ENCODE measurements at places on chromosomes 1 and 21.

DNA sequence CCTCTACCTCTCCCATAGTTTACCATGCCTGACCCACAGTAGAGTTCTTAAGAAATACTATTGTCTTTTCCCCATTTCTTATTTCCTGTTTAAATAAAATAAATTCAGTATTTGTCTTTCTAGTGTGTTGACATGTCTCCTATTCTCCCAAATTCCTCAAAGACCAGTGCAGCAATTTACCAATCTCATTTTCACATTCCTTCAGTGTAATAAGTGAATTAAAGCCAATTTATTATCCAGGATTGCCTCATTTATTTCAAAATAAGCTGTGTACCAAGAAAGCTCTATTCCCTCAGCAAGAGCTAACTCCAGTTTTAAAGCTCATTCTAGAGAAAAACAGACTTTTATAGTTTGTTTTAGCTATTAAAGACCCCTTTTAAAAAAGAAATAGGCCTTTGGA lies 49.9 kb downstream of the DISC1 start:
- no peak for DNase-seq

DNA sequence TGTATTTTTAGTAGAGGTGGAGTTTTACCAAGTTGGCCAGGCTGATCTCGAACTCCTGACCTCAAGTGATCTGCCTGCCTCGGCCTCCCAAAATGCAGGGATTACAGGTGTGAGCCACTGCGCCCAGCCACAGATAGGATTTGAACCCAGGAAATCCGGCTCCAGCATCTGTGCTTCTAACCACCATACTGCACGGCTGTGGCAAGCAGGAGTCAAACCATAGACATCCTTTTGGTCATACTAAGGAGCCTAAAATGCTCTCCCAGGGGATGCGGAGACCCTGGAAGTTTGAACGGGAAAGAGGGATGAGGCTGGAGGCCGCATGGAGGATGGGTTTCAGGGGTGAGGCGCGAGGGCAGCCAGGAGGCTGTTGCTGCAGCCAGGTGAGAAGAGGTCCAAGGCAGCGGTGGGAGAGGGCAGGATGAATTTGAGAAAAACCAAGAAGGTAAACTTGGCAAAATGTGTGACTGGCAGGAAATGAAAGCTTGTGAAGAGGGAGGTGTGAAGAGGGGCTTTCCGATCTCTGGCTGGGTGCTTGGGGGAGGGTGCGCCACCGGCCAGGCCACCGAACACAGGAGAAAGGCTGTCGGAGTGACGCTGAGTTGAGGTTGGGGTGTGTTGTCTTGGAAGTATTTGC lies 24.0 kb upstream of the CDK18 start:
- DNase-seq = no peak

GRCh38 chr1:90607736-90608135 lies 109.4 kb downstream of the BARHL2 start:
- no peak for DNase-seq

DNA sequence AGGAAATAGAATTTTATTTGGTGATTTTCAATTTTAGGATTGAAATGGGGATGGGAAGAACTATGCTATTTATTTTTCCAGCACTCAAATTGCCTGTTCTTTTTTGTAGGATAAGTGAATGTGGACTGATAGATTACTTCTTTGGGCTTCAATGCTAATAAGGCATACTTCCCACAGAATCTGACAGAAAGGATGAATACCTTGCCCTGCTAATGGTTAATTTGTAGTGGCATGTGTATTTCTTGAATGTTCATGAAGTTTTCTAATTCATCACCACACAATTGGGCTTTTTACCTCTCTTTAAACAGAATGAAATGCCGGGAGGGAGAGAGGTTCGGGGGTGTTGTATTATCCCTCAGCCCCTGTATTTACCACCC lies 369.1 kb upstream of the ADGRL2 start:
- no peak for DNase-seq

- no peak for DNase-seq
Observed at GRCh38 chr1:160423966-160424365, 23.6 kb downstream of the VANGL2 start.

- DNase-seq = no peak
Observed at GRCh38 chr1:95069710-95070093, 3.0 kb downstream of the ALG14 start.

DNA sequence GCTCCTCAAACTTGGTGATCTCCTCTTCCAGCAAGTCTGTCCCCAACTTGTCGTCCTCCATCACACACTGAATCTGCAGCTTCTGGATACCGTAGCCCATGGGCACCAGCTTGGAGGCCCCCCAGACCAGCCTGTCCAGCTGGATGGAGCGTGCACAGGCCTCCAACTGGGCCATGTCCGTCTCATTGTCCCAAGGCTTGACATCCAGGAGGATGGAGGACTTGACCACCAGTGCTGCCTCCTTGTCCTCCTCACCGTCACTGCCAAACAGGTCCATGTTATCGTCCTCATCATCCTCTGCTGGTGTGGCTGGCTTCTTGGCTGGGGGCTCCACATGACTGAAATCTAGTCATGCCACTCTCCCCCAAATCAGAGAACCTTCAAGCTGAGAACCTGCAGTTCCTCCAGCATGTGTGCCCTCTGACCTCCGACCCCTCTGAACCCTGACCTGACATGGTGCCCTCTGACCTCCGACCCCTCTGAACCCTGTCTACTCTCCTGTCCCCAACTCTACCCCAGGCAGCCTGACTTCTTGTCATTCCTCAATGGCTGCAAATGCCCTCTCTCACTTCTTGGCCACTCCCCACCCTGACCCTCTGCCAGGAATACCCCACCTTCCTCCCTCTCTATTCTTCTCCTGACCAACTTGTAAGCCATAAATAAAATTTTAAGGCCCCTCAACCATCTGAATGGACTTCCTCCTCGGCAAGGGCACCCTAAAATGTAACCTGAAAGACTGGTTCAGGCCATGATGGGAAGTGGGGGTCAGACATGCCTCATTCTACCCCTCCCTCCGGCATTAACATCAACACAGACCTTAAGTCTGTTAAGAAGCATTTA lies 275.7 kb upstream of the C1orf174 start:
- no peak for DNase-seq

GRCh38 chr1:75791022-75791421 lies 5.0 kb downstream of the RABGGTB start:
- DNase-seq = no peak

GRCh38 chr1:31444725-31445448 lies 31.9 kb downstream of the SERINC2 start:
- no peak for DNase-seq

GRCh38 chr1:16375521-16376340 lies 8.7 kb downstream of the SZRD1 start:
- DNase-seq = peak; percentile 18

- DNase-seq = peak; percentile 59
Observed at GRCh38 chr1:15283526-15283925, 36.5 kb downstream of the FHAD1 start.

DNA sequence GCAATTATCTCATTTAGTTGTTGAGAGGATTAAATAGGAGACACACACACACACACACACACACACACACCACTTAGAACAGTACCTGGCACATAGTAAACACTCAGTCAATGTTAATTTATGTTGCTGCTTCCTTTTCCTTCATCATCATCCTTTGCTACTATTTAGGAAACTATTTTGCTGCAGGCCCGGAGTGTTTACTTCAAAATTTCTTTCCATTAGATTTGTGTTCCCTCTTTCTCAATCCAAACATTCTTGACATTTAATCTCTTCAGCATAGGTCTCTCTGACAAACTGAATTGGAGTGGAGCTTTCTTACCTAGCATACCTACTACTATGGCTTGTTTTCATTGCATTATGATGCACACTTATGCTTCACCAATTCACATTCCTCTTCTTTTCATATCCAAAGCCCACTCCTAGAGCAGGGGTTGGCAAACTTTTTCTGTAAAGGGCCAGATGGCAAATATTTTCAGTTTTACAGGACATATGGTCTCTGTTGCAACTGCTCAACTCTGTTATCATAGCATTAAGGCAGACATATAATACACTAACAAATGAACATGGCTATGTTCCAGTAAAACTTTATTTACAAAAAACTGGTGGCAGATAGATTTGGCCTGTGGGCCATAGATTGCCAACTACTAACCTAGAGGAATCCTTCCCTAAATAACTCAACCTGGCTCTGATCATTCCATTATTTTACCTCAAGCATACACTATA lies 49.5 kb downstream of the SCMH1 start:
- DNase-seq = no peak

- DNase-seq = no peak
Observed at GRCh38 chr1:245466261-245466660, 311.5 kb downstream of the KIF26B start.

GRCh38 chr1:19315378-19316198 lies 3.5 kb downstream of the SLC66A1 start:
- peak; percentile 69 for DNase-seq

DNA sequence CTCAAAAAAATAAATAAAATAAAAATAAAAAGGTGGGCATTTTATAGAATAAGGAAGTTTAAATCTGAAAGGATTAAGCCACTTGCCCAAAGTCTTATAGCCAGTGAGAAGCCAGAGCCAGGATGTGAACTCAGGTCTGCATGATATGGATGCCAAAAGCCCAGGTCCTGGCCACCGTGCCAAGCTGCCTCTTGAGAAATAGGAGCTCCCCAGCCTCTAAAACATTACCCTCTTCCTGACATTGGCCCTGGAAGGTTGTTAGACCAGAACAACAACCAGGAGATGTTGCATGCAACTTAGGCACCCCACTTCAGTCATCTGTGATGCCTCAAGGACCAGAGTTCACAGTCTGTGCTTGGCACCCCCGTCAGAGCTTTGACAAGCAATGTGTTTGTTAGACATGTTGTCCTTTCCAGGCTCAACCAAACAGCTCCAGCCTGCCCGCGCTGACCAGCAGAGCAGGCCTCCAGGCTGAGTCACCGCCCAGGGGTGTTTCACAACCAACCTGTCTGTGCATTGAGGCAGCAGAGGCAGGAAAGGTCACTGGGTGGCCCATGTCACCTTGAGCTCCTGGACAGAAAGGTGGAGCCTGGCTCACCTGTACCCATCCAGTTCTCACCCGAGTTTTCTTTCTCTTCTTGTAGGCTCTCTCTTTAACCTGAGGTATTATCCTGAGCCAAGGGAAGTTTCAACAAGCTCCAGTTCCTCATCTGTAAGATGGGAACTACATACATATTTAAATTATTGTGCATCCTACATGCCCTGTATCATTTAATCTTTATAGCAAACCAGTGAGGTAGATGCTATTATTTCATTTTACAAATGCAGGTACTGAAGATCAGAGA lies 14.9 kb upstream of the MED18 start:
- peak; percentile 83 for DNase-seq

GRCh38 chr1:204126956-204127355 lies 24.9 kb downstream of the ETNK2 start:
- DNase-seq = no peak

- no peak for DNase-seq
Observed at GRCh38 chr21:36698385-36698980, 432 bp upstream of the SIM2 start.

- DNase-seq = no peak
Observed at GRCh38 chr1:233090746-233091494, 140.5 kb downstream of the NTPCR start.

GRCh38 chr21:34289856-34290255 lies 74.0 kb upstream of the KCNE2 start:
- no peak for DNase-seq

DNA sequence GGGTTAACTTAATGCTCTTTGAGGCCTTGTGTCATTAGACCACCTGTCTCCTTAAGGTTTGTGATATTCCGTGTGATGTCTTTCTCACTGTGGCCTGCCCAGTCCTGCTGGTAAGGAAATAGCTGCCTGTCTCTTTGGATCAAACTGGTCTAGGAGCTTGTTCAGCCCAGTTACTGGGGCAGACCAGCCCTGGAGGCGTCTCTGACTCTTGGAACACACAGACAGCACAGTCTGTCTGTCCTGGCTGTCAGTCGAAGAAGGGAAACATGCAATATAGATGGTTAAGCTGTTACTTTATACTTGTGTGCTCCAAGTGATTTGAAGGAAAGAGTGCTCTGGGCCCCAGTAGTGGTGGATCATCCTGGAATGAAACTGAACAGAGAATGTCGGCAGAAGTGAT lies 20.4 kb downstream of the PBX1 start:
- DNase-seq = no peak

DNA sequence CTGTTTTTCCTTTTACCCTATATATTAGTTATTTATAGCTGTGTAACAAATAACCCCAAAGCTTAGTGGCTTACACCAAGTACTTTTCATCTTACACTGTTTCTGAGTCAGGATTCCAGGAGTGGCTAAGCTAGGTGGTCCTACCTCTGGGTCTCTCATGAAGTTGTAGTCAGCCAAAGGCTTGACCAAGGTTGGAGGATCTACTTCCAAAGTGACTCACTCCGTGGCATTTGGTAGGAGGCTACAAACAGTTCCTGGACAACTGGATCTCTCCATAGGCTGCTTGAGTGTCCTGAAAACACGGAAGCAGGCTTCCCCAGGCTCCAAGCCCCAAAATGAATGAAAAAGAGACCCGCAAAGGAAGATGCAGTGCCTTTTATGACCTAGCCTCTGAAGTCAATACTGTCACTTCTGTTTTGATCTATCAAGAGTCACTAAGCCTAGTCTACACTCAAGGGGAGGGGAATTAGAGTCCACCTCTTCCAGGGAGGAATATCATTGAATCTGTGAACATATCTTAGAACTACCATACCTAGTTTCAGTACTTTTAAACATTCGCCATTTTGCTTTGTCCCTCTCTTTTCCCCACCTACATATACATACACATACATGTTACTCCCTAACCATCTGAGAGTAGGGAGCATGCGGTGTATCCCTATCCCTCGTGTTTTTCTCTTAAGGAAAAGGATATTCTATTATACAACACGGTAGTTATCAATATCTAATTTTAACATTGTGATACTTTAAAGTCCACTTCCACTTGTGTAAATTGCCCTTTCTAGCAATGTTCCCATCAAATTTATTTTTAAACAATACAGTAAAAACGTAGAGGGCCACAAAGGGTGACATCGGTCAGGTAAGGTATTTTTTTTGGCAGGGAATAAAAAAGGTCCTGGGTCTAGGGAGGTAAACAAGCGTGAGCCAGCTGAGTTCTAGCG lies 67.2 kb downstream of the SLC35A3 start:
- DNase-seq = peak; percentile 35

DNA sequence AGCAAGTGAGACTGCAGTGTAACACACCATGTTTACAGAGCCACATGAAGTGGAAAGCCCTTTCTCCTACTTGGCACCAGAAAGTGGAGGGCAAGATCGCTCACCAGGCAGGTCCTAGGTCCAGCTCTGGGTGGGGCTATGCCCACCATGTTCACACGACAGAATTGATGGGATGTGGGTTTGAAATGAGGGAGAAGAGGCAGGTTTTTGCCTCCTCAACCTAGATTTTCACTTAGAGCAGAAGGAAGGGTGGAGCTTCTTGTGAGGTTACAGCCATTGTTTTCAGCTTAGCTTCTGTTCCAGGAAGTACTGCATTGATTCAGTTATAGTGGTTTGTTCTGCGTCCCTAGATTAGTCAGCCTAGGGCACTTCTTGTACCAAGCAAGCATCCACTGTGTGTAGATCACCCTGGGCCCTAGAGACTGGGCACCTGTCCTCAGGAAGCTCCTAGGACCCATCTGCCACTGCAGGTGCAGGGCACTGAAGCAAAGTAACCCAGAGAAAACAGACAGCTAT lies 2.3 kb downstream of the CD53 start:
- peak; percentile 65 for DNase-seq

- DNase-seq = no peak
Observed at GRCh38 chr1:179493323-179493722, 82.4 kb downstream of the NPHS2 start.

GRCh38 chr21:33201956-33202355 lies 27.8 kb upstream of the IFNAR2 start:
- no peak for DNase-seq

Measured in suppressor macrophage treated with lipopolysaccharide for 1 hour (primary cell).